ENCODE measurements at places on chromosomes 3 and 15. TPM values are rescaled to one million over a fixed set of nuclear protein-coding genes. Genes with fewer than 3 reads are reported as not detected.

DNA sequence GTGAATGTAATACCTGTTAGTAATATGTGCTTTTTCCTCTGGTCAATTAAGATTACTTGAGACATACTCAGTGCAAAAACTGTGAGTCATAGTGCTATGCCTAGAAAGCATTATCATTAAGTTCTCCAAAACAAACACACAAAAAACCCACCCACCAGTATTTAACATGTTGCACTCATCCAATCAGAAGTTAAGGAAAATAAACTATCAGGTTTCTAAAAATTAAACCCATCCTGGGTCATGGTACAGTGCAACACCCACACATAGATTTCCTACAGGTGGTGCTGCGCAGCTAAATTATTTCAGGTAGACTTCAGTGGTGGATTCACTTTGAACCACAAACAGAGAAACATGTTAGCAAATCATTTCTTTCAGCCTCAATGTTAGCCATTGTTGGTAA, 264.4 kb upstream of the VEPH1 start:
- no peak for DNase-seq

GRCh38 chr15:70491201-70491621, 272.1 kb downstream of the UACA start:
- no peak for DNase-seq

DNA sequence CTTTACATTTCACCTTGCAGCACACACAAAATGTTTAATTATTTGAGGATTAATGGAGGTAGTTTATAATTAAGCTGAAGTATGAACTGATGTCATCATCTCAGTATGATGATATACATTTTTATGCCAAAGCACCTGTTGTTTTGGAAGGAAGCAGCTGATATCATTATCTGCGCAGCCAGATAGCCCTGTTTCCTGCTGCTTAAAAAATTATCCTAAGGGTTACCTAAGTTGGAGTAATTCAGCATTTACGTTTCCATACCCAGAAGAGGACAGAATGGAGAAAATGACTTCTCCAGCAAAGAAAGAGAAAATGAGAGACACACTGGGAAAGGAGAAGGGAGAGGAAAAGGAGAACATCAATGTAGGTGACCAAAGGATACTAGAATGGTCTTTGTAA, 370.3 kb upstream of the PLSCR5 start:
- no peak for DNase-seq

GRCh38 chr15:40330368-40330836, 6.9 kb downstream of the INAFM2 start:
- DNase-seq: no peak

GRCh38 chr15:88649286-88649733, 10.5 kb downstream of the ISG20 start:
- no peak for DNase-seq

DNA sequence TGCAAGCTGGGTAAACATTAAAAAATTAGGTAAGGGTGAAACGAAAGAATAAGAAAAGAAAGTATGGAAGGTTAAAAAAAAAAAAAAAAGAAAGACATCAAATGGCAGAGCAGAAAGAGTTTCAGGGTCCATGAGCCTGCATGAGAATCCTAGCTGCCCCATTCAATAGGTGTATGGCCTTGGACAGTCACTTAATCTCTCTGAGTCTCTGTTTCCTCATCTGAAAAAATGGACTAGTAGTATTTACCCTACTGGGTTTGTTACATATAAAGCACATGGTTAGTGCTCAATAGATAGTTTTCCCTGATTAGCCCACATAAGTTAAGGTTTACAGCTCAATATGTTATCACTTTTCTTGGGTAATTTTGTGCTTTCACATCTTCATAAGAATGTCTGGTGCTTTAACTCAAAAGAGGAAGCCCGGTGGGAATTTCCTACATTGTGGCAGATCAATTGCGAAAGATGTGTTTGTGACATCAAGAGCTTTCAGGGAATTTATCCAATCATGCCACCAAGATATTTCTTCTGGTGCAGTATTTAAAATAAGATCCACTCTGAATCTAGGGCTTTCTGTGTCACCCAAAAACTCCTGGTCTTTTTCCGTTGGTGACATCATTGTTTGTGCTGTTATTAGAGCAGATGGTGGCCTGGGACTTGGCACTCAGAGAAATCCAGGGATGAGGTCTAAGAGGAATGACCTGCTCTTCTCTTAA, 57.2 kb upstream of the UBE2E1 start:
- no peak for DNase-seq

- peak; percentile 24 for DNase-seq
Measured at GRCh38 chr3:12663401-12663935, 449 bp downstream of the RAF1 start.

GHSR gene
- not detected for polyA plus RNA-seq

LMOD3 gene
- 0.05 TPM for polyA plus RNA-seq

TEX55 gene
- polyA plus RNA-seq: not detected

TMEM158 gene
- polyA plus RNA-seq: 5.2 TPM
